T follicular helper cell (primary cell): ENCODE measurements at places on chromosomes 6 and 20.

DNA sequence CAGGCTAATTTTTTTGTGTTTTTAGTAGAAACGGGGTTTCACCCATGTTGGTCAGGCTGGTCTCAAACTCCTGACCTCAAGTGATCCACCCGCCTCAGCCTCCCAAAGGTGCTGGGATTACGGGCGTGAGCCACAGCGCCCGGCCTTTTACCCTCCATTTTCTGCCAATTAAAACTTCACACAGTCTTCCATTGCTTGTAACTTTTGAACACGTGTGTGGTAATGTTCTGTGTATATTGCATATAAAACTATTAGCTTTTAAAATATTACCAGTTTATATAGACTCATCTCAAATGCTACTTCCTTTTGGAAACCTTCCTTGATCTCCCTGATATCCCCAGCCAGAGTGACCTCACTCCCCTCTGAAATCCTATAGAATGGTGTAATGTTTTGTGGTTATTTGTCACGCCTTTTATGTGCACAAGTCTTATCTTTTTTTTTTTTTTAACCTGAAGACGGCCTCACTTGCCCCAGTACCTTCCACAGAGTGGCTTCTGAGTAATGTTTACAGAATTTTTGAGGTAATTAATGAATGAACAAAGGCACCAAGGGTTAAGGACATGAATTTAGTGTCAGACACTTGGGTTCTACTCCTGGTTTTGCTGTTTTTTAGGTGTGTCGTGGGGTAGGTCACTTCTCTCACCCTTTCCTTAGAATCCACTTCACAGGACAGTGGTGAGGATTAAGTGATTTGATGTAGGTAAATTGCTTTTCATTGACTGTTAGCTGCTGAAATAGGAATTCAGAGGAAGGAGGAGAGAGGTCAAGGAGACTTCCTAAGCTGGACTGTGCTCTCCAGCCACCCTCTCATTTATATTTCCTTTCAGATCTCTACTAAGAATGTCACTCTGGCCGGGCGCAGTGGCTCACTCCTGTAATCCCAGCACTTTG lies 11.2 kb upstream of the MMP24 start:
- no peak for DNase-seq

DNA sequence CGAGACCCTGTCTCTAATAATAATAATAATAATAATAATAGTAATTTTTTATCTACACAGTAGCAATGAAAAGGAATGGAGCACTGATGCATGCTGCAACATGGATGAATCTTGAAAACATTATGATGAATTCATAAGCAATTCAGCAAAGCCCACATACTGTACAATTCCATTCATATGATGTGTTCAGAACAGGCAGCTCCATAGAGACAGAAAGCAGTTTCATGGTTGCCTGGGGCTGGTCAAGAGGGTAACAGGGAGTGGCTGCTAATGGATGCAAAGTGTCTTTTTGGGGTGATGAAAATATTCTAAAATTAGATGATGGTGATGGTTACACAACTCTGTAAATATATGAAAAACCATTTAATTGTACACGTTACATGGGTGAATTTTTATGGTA lies 43.6 kb downstream of the SLC24A3 start:
- no peak for DNase-seq

GRCh38 chr6:36355819-36356218 lies 19.1 kb upstream of the BNIP5 start:
- DNase-seq = no peak

DNA sequence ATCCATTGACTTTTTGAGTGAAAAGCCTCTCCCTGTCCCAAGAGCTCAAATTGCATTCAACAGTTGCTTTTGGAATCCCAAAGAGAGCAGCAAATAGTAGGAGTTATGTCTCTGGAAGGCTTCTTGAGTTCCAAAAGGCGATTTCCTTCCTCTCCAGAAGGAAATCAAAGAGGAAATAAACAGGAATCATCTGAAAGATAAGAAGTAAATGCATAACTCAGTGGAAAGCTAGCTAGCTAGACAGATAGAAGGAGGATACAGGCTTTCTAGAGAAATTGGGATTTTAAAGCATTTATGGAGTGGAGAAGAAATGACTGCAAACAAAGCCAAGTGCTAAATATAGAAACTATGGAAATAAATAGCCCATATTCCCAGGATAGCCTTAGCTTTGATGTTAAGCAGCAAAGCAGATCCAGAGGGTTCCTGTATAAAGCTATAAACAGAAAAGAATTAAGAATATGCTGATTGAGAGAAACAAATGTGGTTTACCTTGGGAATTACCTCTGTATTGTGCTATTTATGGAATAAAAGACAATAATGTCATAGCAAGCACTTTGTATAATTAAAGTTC lies 214.7 kb downstream of the PLCB1 start:
- DNase-seq = no peak

DNA sequence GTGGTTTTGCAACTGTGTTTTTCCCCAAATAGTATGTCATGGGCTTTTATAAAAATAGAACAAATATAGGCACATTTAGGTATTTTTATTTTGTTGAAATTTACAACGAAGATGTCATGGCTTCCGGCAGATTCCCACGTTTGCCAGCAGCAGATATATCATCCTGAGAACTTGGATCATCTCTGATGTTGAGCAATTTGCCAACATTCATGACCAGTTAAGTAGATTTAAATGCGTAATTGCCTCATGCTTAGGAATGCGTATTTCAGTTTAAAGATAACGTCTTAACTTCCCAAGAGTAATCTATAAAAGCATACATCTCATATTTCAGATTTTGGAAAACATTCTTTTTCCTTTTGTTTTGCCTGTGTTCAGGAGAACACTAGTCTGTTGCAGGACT lies 457.8 kb downstream of the QKI start:
- DNase-seq = no peak

DNA sequence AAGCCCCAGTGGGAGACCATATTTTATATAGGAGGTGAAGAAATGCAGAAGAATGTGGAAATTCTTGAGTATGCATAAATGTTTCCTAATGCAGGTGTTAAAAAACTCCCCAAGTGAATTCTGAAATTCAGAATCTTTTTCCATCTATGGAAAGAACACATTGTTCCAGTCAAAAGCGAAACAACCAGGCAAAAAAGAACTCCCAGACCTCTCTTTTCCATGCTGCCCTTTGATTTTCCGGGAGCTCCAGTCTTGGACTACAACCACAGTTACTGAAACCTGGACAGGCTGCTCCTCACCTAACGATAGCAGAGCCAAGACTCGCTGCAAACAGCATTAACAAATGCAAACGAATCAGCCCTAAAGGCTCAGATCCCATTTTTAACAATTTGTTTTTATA lies 108.7 kb upstream of the CNKSR3 start:
- no peak for DNase-seq

DNA sequence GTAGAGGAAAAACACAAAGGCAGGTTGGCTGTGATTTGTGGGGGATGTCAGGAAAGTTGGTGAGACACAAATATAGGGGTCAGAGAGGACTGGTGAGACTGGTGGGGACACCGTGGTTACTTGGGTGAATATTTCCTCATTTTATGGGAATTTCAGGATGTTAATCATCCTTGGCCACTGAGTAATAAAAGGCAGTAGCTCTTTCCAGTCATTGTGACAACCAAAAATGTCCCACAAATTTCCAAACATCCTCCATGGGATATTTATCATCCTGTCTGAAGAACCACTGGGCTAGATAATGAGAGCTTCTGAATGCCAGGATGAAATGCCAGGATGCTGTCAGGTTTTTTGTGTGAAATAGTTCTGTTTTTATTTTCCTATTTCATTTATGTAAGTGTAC lies 374.1 kb downstream of the CD109 start:
- no peak for DNase-seq

- no peak for DNase-seq
Observed at GRCh38 chr6:86459978-86460377, 477.4 kb upstream of the HTR1E start.

DNA sequence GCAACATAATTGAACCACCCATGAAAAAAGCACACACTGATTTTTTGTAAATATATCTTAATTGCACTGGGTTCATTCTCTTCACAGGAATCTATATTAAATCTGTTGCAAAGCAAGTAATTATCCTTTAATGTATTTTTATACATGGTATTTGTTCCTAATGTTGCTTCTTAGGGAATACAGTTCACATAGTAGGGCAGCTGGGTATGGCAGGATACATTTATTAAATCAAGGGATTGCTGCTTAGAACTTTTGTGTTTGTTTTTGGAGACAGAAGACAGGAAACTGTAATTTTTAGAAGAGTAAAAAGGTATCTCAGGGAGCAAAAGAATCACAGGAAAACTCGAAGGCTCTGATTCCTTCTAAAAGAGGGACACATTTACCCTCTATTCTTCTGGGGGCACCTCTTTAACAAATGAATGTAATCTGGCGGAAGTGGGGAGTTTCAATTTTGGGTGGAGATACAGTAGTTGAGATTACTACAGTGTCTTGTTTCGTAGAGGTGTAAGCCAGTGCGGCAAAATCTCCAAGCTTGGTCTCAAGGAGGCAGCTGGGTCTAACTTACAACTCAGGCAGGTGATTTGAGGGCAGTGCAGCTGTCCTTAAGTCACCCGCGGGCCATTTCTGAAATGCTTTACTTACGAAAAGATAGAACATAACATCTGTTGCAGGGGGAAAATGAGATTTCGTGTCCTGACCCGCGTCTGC lies 812 bp upstream of the SMIM13 start:
- DNase-seq = no peak

DNA sequence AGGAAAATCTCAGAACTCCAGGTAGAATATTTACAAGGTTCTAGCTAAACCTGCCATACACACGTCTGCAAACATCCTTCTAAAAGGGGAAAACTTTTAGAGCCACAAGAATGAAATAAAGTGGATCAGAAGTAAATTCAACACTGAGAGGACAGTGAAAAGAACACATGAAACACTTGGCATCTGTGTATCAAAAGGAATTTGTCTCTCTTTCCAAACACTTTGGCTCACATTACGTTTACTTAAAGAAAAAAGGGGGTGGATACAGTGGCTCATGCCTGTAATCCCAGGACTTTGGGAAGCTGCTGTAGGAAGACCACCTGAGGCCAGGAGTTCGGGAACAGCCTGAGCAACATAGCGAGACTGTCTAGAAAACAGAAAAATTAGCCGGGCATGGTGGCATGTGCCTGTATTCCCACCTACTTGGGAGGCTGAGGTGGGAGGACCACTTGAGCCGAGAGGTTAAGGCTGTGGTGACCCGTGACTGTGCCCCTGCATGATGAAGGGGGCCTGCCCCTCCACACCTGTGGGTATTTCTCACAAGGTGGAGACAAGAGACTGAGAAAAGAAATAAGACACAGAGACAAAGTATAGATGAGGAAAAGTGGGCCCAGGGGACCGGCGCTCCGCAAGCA lies 35.4 kb downstream of the NINL start:
- DNase-seq = no peak

DNA sequence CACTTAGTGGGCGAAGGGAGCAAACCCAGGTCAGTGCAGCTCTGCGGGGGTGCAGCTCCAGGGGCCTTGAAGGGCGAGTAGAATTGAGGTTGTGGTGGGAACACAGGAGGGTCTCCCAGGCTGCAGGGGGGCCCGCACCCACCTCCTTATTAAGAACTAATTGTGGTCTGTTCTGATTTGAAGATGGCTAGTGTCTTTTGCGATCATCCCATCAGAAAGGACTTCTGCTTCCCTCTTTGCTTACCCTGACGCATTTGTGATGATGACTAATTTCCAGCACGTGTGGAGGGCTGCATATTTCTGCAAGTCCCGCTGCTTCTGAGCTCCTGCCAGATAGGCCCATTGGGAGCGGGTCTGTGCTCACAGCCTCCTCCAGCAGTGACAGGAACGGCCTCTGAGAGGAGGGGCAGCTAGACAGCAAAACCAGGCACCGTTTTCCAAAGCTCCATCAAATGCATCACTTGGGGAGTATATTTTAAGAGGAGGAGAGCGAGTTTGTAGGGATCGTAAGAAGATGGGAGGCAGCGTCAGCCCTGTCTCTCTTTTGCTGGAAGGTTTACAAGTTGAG lies 268.9 kb downstream of the CDH4 start:
- DNase-seq = no peak

- DNase-seq = no peak
Observed at GRCh38 chr6:93416571-93417420, 2.6 kb downstream of the EPHA7 start.

DNA sequence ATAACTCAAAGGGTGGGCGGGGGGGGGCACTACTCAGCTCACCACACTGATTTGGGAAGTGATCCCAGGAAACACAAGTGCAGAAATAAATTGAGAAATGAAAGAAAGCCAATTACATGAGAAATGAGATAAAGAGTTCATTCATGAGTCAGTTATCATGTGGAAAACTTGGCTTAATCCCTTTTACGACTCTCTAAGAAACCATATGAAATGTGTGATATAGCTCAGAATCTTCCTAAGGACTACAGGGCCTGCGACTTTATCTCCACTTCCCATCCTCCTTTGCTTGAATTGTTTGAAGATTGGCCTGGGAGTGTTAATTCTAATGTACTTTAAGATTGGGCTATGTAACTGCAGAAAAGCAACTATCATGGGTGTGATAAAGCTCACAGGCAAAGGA lies 3.6 kb upstream of the BTN2A2 start:
- no peak for DNase-seq

GRCh38 chr6:152246554-152247337 lies 390.4 kb downstream of the SYNE1 start:
- no peak for DNase-seq

GRCh38 chr6:36336779-36337241 lies at the start of gene BNIP5:
Gene BNIP5, minus strand, starts transcription at chr6:36336888. Its CDS starts 6,198 bp downstream, at chr6:36330690.
- DNase-seq = no peak

DNA sequence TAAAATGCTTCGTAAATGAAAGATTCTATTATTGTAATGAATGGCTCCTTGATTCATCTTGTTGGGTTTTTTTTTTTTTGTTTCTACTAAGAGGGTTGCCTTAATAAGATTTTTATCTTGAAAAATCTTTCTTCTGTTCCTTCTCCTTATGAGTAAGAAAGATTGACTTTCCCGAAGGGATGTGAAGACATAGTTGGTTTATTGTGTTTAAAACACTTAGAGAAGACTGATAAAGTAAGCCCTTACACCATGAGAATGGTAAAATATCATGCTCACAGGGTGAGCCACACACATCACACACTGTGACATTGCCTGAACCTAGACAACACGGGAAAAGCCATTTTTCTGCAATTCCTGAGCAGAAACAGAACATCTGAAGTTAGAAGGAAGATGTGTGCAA lies 317.2 kb upstream of the TCF21 start:
- no peak for DNase-seq

GRCh38 chr20:1377341-1377871 lies 15.4 kb downstream of the FKBP1A start:
- no peak for DNase-seq

DNA sequence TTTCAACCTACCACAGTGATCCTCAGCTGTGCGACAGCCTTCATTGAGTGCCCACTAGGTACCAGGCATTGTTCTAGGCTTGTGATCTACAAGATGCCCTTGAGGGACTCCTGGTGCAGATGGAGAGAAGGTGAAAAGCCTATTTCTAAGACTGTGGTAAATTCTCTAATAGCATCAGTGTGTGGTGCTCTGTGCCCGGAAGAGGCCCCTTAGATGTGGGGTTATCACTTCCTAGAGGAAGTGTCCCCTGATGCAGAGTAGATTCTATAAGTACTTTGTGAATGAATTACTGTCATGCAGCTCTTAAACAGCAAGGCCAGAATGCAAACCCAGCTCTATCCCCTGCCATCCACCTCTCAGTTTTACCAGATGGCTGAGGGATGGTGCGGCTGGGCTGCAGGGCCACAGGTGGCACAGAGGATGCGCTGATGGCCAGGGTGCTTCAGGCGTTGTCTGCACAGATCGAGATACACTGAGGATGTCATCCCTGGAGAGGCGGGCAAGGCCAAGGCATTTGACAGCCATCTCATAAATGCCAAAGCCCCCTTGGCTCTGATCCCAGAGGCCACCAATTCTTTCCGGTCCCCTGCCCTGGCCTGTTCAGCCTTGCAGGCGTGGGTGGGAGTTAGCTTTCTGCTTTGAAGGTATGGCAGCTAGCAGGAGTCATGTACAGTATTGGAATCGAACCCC lies 96.7 kb downstream of the TOX2 start:
- DNase-seq = peak; percentile 7
